ENCODE measurements at places on chromosomes 3 and 15.

- no peak for DNase-seq
These were observed 424.5 kb downstream of the TIGIT start for GRCh38 chr3:114718071-114718897.

GRCh38 chr3:128152419-128153155, 694 bp upstream of the EEFSEC start:
- no peak for DNase-seq

DNA sequence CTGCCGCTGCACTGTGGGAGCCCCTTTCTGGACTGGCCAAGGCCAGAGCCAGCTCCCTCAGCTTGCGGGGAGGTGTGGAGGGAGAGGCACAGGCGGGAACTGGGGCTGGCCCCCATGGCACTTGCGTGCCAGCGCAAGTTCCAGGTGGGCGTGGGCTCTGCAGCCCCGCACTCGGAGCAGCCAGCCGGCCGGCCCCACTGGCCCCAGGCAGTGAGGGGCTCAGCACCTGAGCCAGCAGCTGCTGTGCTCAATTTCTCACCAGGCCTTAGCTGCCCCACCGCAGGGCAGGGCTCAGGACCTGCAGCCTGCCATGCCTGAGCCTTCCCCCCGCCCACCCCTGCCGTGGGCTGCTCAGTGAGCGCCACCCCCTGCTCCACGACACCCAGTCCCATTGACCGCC, 4.6 kb upstream of the GPR156 start:
- DNase-seq, result no peak

GRCh38 chr3:17747890-17748247, 5.4 kb upstream of the TBC1D5 start:
- DNase-seq, result no peak

- no peak for DNase-seq
These were observed 281.4 kb downstream of the BCHE start for GRCh38 chr3:165555785-165556184.

DNA sequence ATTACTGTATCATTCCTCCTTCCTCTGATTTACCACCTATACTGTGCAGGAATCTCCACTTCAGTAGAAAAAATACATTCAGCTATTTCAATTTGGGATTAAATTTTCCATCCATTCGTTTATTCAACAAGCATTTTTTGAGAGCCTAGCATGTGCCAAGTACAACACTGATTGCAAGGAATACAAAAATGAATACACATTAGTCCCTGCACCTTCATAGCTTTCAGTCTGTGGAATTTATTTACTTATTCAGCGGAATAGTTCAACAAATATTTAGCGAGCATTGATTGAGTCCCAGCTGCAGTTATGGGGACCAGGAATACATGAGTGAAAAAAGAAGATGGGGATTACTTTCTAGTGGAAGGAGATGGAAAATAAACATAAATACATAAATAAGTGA, 606.8 kb upstream of the TBL1XR1 start:
- no peak for DNase-seq

DNA sequence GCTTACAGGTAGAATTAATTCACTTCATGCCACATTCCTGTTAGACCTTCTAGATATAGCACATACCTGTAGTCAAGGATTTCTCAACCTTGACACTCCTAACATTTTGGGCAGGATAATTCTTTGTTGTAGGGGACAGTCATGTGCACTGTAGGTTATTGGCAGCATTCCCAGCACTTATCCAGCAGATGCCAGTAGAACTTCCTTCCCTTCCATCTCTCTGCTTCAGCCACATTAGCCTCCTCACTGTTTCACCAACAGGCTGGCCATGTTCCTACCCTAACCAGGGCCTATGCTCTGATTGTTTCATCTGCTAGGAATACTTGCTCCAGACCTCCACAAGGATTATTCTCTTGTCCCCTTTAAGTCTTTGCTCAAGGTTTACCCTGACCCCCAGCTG, 68.0 kb upstream of the STAC start:
- DNase-seq, result no peak

- peak; percentile 77 for DNase-seq
These were observed 285.0 kb downstream of the SQOR start for GRCh38 chr15:45919806-45920205.

DNA sequence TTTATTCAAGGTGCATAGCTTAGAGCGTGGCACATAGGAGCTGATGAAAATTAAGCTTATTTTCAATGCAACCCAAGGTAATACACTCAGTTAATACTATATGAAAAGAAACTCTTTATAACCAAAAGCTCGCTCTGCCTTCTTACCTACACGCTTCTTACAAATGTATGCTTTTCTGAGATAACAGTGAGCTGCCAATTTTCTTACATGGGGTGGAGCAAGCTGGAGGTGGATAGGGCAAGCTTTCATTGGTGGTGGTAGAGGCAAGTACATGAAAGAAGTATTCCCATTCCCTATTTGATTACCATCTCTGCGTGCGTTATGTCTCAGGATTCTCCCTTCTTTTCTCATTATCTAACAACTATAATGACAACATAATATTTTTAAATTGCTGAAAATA, 8.9 kb downstream of the DZIP3 start:
- no peak for DNase-seq

DNA sequence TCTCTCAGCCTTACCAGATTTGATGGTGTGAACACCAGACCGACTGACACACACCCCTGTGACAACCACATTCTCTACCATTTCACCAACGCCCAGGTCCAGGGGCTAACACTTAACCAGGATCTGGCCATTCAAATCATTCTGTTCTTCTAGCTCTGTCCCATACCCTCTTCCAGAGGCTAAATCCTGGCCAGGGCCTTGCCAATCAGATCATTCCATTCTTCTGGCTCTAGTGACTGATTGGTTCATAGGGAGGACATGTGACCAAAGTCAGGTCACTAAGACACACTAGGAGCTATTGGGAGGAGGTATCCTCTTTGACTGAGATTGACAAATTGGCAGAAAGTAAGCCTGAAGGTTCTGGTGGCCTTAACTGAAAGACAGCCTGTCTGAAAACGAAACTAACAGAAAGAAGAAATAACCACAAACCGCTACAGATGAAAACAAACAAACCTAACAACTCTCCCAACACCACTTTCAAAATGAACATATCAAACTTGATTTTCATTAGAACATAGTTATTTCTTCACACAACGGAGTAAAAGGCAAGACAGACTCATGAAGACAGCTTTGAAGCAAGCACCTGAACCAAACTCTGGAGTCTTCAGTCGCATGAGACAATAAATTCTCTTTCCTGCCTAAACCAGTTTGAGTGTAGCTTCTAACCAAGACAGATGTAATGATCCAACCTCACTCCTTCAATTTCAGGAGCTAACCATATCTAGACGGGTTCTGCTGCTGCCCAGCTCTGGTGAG, 68.5 kb downstream of the TRANK1 start:
- no peak for DNase-seq

All from retinal pigment epithelial cell (primary cell).